ENCODE measurements at places on chromosomes 13 and 19.

- H3K4me1 ChIP-seq, result peaks cover 6% of the 10 kb centered on the region
- no peak for DNase-seq
- peak overlapping the region; percentile 91 for H3K4me3 ChIP-seq
- no peaks in the 10 kb centered on the region for H3K27me3 ChIP-seq
- H3K36me3 ChIP-seq, result no peaks in the 10 kb centered on the region
- peak overlapping the region; percentile 62 for H3K27ac ChIP-seq
Observed at GRCh38 chr19:33522371-33522662, 726 bp upstream of the PEPD start.

GRCh38 chr19:10335352-10335985, 2.1 kb upstream of the RAVER1 start:
- H3K27me3 ChIP-seq, result no peaks in the 10 kb centered on the region
- no peaks in the 10 kb centered on the region for H3K4me1 ChIP-seq
- H3K4me3 ChIP-seq, result no peak overlapping the region
- H3K36me3 ChIP-seq, result peaks cover 1% of the 10 kb centered on the region

DNA sequence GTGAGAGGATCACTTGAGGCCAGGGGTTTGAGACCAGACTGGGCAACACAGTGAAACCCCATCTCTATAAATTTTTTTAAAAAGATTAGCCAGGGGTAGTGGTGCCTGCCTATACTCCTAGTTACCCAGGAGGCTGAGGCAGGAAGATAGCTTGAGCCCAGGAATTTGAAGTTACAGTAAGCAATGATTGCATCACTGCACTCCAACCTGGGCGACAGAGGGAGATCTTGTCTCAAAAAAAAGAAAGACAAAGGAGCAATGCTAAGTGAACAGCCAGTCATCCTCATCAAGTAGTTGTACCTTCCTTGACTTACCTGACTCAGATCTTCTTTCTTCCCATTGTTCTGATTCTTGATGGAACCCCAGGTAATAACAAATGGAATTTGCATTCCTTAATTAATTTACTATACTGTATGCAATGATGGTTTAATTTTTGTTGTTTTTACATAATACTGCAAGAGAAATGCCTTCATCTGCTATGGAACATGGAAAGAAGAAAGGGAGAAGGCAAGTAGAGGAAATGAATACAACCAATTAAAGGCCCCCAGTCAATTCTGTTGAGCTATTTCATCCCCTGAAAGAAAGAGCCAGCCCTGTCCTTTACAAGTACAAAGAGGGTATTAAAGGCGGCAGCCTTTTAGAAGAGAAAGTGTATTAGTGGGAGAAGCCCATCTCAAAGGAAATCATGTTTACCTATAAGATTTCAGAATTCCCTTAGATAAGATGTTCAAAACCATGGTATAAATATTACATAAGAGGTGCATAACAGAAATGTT, 316.7 kb downstream of the DIAPH3 start:
- no peaks in the 10 kb centered on the region for H3K4me1 ChIP-seq
- no peaks in the 10 kb centered on the region for H3K27me3 ChIP-seq
- no peak overlapping the region for H3K4me3 ChIP-seq
- no peaks in the 10 kb centered on the region for H3K36me3 ChIP-seq

GRCh38 chr19:56312342-56312741, 2.3 kb downstream of the ZSCAN5A start:
- H3K4me1 ChIP-seq, result peaks cover 12% of the 10 kb centered on the region
- H3K4me3 ChIP-seq, result no peak overlapping the region
- no peaks in the 10 kb centered on the region for H3K27me3 ChIP-seq
- H3K36me3 ChIP-seq, result peaks cover 6% of the 10 kb centered on the region
- H3K27ac ChIP-seq, result no peak overlapping the region

DNA sequence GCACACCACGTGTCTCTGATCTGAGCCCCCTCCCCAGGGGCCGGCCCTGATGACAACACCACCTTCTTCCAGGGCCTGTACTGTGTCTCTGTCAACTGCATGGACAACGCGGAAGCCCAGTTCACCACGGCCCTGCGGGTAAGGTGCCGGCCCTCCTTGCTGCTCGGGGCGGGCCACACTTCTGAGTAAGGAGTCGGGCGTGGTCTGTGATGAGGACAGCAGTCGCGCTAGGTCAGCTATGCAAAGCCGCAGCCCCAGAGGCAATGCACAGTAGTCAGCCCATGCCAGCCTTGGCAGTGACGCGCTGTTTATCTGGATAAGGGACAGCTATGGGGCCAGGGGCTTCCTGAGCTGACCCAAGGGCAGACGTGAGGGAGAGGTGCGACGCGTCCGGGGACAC, 24.6 kb downstream of the MAU2 start:
- no peak overlapping the region for H3K4me3 ChIP-seq
- no peaks in the 10 kb centered on the region for H3K4me1 ChIP-seq
- no peaks in the 10 kb centered on the region for H3K27me3 ChIP-seq
- H3K27ac ChIP-seq, result no peak overlapping the region
